ENCODE measurements at places on chromosomes 13 and 19. TPM values are rescaled to one million over a fixed set of nuclear protein-coding genes. Genes with fewer than 3 reads are reported as not detected.
A peak's percentile ranks its signal among the peaks of the same experiment; 100 is the strongest.

- DNase-seq, result no peak
These were observed 463.3 kb downstream of the ITGBL1 start for GRCh38 chr13:101915755-101916107.

GRCh38 chr13:43572656-43573360, 214.0 kb downstream of the ENOX1 start:
- no peak for DNase-seq

- DNase-seq, result no peak
These were observed 6.1 kb downstream of the MZF1 start for GRCh38 chr19:58566989-58567388.

DNA sequence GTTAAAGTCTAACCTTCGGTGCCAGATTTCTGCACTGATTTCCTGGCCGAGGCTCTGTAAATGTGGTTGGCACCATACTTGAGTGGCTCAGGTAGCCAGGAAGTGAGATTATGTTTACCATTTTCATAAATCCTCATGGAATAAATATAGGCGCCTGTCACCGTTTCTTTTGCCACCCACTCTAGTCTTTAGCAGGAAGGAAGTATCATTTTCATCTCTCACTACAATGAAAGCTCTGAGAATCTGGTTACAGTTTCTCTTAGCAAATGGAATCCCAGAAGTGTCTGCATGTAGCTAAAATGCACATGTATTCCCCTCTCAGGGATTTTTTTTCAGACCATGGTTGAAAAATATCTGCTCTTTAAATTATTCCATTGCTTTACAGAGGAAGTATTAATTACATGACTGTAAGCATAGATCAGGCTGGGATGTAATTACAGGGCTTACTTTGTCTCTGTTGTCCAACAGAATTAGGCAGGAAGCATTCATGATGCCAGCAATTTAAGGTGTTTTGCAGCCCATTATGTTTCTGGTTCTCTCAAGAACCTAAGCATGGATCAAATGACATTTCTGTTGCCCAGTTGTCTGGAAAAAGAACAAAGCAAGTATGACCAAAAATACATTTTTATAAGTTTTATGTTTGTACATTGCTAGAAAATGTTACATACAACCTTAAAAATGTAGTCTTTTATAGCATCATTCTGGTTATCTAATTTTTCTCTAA, 221.7 kb upstream of the SPRY2 start:
- no peak for DNase-seq

DNA sequence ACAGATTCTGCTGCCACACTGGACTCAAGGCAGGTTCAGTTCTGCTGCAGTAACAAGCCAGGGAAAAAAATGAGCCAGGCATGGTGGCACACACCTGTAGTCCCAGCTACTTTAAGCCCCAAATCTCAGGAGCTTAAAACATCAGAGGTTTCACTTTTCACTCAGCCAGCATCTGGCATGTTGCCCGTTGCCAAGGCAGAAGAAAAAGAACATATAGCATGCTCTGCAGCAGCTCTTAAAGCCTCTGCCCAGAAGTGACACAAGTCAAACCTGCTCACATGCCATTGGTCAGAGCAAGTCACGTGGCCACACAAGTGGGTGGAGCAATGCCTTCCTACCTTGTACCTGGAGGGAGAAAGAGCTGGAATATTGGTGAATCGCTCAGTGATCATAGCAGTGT, 14.7 kb upstream of the ADGRE5 start:
- peak; percentile 63 for DNase-seq

DNA sequence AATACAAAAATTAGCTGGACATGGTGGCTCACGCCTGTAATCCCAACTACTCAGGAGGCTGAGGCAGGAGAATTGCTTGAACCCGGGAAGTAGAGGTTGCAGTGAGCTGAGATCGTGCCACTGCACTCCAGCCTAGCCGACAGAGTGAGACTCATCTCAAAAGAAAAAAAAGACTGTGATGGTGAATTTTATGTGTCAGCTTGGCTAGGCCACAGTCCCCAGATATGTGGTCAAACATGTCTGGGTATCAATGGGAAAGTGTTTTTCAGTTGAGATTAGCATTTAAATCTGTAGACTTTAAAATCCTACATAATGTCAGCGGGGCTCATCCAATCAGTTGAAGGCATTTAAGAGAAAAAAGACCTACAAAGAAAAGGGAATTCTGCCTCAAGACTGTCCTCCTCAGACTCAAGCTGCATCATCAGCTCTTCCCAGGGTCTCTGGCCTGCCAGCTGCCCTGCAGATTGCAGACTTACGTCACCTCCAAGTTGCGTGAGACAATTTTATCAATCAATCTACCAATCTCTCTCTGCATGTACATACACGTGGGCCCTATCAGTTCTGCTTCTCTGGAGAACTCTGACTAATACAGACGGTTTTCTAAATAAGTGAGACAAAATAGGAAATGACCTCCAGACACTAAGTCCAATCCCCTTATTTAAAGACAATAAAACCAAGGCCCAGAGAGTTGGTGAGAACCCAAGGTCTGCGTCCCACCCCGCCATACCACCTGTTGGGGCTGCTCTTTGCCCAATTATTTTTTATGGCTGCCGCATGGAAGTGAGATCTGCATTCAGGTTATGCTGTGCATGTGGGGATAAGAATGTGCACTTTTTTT, 99.2 kb downstream of the ABCC4 start:
- no peak for DNase-seq

GRCh38 chr13:79604752-79605151, 123.8 kb downstream of the NDFIP2 start:
- DNase-seq, result no peak

- DNase-seq, result no peak
These were observed 95.2 kb downstream of the ELF1 start for GRCh38 chr13:40923867-40924266.

ATP4B gene
- total RNA-seq, result not detected

- DNase-seq, result no peak
These were observed 179.2 kb downstream of the NHLRC3 start for GRCh38 chr13:39217471-39217870.

DNA sequence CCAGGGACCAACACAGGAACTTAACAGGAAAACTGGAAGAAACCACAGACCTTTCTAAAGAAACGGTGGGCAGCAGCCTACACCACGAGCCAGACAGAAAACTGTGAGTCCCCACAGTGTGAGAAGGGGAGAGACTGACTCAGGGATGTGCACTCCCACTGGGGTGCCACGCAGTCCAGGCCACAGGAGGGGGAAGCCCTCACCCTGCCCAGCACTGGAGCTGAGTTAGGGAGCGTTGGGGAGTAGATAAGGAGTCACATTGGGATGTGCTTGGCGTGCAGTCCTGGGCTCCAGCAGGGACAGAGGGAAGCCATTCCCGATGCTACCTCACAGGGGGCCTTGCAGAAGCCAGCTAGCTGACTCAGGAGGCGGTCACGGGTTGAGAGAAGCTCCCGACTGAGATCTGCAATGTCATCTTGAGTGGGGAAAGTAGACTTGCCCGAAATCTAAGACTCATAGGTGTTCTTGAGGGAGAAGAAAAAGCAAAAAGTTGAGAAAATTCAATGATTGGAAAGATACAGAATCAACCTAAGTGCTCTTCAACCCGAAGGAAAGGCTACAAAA, 17.3 kb downstream of the SIGLEC8 start:
- DNase-seq, result no peak

DNA sequence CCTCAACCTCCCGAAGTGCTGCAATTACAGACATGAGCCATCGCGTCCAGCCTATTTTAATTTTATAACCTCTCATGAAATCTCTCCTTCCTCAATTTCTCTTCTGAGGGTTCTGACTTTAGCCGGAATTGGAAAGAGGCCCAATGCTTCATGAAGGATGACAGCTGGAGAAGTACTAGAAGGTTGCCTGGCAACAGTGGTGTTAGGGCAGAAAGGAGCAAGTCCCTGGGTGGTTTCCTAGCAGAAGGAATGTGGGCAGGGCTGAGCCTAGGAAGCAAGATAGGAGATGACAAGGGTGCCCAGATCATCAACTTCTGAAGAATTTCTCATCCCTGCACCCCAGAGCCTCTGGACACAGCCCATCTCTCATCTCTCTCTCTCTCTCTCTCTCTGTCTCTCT, 25.8 kb downstream of the CACNG6 start:
- no peak for DNase-seq

ZNF574 gene
- 29.6 TPM for total RNA-seq

SHANK1 gene
- not detected for total RNA-seq

GRCh38 chr13:83681547-83681946, 200.7 kb downstream of the SLITRK1 start:
- no peak for DNase-seq

DNA sequence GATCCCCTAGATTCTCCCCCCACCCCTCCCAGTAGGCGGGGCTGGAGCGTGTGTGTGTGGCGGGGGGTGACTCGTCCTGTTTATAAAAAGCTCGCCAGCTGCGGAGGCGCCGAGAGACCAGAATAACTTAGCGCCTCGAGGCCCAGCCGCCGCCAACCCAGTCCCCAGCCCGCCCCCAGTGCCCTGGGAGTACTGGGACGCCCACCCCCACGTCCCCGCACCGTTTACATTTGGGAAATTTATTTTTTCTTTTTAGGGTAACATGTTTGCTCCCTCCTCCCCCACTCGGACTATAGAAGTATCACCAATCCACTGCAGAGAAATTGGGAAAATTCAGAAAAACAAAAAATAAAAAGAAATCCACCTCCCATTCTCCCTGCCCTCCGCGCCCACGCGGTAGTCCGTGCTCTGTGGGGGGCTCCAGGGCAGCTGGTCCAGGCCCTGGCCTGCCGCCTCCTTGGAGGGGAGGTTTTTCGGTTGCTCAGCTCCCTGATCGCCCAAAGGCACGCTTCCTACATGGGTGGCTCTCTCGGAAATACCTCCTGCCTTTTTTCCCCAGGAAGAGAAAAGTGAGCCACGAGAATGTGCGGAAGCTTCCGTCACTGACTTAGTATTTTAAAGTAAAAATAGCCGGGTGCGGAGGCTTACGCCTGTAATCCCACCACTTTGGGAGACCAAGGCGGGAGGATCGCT, 1.5 kb upstream of the RAB3A start:
- peak; percentile 64 for DNase-seq

GRCh38 chr13:28719227-28720055, 671 bp upstream of the SLC46A3 start:
- DNase-seq, result no peak

- no peak for DNase-seq
These were observed 53.2 kb upstream of the EEF1AKMT1 start for GRCh38 chr13:20826843-20827560.

DNA sequence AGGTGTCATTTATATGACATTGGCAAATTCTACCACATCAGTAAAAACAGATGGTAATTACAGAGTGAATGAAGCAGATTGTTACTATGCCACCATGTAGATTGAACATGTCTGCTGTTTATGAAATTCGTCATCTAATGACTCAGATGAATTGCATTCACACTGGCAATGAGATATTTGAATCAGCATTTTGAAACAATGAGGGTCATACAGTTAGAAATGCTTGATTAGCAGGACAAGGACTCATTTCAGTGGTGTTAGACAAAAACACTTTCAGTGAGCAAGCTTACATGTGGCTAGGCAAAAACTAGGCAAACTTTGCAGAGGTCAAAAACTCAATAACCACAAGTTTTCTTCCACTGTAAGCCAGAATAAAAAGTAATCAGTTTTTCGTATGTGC, 1165.0 kb downstream of the SLITRK1 start:
- no peak for DNase-seq

DNA sequence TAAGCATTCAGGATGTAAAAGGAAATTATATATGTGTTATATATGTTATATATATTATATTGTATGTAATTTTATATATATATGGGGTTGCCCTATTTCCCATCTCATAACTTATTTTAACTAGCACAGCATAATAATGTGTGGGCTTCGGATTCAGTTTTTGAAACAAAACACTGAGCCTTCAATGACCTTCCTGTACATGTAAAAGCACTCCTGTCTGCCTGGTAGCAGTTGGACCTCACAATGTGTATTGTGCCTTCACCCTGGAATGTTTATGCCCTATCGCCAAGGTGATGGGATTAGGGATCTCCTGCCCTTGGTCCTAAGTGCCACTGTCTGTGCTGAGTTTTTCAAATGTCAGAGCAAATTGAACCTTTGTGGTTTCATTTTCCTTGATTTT, 968.8 kb downstream of the TUBA3C start:
- DNase-seq, result no peak

GRCh38 chr13:41313117-41313516, 2.0 kb downstream of the NAA16 start:
- DNase-seq, result no peak

- no peak for DNase-seq
These were observed 281.2 kb downstream of the FOXO1 start for GRCh38 chr13:40384976-40385857.

DNA sequence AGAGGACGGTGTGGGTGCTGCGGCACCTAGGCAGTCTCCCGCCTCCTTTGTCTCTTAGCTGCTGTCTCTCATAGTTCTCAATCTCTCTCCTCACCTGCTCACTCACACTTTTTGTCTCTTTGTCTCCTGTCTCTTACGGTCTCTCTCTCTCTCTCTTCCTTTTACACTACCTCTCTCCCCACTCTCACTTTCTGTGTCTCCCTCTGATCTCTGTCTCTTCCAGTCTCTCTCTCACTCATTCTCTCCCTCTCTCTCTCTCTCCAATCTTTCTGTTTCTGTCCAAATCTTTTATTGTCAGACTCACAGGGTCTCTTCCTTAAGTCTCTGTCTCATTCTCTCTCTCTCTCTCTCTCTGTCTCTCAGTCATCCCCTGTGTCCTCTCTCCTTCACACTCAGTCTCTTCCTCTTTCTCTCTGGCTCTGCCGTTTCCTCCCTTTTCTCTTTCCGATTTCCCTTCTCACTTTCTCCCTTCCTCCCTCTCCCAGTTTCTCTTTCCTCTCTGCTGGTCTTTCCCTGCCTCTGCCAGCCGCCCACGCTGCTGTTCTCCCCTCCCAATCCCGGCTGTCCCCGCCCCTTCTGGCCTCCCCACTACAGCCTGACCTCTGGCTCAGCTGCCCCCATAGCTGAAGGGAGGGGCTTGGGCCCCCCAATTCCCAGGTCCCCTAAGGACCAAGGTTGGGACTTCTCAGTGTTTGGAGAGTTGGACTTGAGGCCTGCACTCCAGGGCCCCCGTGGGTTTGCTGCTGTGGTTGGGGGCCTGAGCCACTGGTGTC, at the start of gene PLEKHA4:
TSS of gene PLEKHA4 (minus strand) at position 504 of the 773 bp plus-strand sequence. CDS start 997 bp downstream, outside the sequence.
- DNase-seq, result no peak

DNA sequence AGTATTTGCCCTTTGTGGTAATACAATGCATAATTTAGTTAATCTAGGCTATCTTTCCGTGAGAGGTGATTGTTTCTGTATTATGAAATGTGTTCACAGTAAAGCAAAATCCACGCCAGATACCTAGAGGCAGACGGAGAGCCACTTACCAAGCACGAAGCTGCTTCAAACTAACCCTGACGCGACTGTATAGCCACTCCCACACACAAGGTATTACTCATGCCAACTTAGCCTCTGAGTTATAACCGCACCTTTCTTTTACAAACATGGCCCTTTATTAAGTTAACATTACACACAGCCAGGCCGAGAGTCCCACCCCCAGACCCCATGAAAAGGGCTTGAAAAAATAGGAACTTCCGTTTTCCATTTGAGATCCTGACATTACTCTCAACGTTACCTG, 185.7 kb downstream of the ABCC4 start:
- no peak for DNase-seq
